ENCODE measurements at places on chromosomes 4 and X.

GRCh38 chrX:116694046-116694445, 231.3 kb upstream of the CT83 start:
- DNase-seq = no peak

- no peak for DNase-seq
Observed at GRCh38 chr4:23237771-23238170, 545.0 kb downstream of the GBA3 start.

DNA sequence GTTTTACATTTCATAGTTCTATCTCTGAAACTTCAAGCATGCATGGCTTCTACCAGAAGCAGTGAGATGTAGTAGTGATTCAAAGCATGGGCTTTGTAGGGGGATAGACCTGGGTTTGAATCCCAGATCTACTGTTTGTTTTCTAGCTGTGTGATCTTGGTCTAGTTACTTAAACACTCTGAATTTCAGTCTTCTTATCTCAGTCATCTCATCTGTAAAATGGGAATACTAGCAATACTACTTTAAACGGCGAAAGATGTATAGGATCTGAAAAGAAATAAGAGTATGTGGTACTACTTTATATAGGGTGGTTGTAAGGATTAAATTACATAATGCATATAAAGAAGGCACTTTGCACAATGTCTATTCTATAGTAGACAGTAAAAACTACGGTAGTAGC, 20.0 kb upstream of the RNF128 start:
- no peak for DNase-seq

GRCh38 chr4:166493924-166494345, 620.9 kb downstream of the TLL1 start:
- no peak for DNase-seq

DNA sequence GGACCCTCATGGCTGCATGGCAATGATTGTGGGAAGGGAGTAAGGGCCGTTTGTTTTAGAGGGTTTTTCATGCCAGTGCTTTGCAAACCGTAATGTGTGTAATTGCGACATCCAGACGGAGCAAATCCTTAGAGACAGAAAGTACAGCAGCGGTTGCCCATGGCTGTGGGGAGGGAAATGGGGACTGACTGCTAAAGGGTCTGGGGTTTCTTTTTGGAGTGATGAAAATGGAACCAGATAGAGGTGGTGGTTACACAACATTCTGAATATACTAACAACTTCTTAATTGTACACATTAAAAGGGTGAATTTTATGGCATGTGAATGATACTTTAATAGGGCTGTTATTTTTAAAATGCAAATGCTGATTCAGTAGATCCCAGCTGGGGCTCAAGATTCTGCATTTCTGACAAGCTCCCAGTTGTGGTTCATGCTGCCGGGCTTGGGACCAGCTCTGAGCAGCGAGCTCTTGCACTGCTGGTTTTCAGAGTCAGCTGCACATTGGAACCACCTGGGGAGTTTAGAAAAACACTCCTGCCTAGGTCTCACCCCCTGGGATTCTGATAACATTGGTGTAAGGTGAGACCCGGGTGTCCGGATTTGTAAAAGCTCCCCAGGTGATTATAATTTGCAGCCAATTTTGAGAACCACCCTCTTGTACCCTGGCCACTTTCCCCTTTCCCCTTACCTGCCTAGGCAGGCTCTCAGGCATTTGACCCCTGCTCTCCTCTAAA, 47.7 kb downstream of the PRPS1 start:
- DNase-seq = no peak

DNA sequence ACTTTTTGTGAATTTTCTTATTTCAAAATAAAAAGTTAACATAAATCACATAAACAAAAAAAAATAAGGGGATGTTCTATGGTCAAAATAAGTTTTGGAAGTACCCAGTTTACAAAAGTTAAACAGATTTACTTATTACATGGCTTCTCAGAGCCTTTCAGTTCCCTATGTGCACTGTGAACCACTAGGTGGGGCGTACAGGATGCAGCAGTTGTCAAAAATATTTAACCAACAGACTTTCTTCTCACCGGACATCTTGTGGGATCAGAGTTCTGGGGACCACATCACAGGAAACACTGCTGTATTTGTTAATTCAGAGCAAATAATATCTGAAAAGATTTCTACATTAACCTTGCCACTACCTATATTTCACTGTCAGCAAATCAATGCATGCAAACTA, 74.1 kb downstream of the SMARCA1 start:
- DNase-seq = no peak

- DNase-seq = no peak
Observed at GRCh38 chr4:147599769-147600168, 17.4 kb upstream of the TMEM184C start.

DNA sequence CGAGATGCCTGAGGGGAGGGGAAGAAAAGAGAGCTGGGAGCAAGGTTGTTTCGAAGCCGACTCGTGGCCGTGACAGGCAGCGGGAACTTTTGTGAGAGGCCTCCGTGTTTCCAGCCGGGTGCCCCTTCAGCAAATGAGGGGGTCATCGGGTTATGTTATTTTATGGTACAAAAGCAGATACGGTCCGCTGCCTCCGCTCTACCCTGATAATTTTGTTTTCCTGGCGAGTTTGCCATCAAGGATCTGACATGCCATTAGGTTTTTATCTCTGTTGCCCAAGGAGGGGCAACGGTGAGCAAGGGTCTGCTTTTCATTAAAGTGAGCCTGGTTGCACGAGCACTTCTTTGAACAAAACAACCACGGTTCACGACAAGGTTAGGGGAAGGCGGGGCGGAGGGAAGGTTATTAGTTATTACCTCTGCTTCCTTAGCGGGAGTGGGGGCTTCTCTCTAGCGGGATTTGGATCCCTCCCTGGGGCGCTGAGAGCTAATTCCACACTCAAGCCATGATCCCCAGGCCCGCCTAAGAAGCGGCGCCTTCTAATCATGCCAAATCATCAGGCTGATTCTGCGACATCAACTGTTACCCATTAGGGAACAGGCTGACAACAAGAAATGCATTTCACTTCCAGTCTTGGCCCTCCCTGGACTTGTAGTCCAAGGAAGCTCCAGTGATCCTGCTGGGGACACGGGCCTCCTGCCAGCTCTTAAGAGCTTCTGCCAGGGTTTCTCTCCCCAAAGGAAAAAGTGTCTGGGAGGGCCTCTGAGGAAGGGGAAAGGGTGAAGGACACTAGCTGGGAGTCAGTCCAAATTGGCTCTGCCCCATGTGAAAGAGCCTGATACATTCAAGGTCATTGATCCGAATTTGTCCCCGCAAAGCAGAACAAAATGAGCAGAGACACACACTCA, 617.7 kb downstream of the MID1IP1 start:
- DNase-seq = no peak

DNA sequence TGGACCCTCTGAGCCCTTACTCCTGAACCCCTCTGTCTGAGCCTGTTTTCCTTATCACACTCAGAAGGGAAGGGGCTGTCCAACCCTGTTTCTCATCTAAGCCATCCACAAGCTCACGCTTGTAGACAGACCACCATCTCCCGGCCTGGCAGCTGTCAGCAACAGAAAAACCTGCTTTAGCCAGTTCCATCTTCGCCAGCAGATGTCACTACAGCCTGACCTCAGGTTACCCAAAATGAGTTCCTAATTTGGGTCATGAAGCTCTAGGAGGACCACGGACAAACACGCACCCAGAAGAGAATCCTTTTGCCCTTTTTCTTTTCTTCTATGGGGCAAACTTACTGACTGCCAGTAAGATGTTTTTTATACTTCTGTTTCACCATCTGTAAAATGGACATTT, 445.4 kb downstream of the BCOR start:
- no peak for DNase-seq

DNA sequence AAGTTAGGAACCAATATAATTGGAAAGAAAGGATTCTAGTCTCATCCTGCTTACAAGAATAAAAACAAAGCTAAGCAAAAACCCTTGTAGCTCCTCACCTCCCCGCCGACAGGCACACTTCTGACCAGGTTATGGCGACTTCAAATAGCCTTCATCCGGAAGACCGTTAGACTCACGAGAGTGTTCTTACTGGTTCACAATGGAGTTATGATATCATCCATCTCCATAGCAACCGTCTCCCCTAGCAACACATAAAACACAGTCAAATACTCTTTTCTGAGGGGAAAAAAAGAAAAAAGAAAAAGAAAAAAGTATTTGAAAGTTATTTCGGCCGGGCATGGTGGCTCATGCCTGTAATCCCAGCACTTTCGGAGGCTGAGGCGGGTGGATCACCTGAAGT, at the start of gene IL13RA2:
IL13RA2 (minus strand) TSS at position 162 of the 400 bp plus-strand sequence. CDS start 347 bp downstream, outside the sequence.
- DNase-seq = no peak

GRCh38 chr4:139454111-139455045, at the start of gene RAB33B:
Gene RAB33B, plus strand, starts transcription at chr4:139454121. Its CDS starts 75 bp downstream, at chr4:139454196.
- DNase-seq = no peak

DNA sequence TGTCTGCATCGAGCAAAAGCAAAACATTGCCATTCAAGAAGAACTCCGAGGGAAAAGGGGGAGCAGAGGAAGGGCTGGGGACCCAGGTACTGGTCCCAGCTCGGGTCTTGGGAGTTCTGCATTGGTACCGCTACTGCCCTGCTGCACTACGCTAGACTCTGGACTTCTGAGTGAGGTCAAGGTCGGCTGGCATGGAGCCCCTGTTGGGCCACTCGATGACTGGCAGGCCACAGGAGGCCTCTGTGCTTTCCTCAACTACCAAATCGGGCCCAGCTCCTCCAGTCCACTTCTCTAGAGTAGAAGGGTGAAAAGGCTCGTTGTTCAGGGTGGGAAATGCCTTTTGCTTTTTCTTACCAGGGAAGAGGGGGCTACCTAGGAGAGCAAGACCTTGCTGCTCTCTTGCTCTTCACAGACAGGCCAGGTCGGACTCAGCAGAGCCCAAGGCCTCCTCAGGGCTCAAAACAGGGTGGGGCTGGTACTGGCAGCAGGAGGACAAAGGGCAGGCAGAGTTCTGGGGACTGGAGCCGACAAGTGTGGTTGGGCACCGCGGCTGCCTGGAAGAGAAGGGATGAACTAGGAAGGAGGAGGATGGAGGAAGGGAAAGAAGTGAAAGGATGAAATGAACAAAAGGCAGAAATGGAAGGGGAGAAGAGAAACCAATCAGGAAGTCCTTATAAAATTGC, 8.9 kb upstream of the IRAK1 start:
- DNase-seq = no peak

- no peak for DNase-seq
Observed at GRCh38 chr4:38085751-38086150, 125.6 kb downstream of the PTTG2 start.

DNA sequence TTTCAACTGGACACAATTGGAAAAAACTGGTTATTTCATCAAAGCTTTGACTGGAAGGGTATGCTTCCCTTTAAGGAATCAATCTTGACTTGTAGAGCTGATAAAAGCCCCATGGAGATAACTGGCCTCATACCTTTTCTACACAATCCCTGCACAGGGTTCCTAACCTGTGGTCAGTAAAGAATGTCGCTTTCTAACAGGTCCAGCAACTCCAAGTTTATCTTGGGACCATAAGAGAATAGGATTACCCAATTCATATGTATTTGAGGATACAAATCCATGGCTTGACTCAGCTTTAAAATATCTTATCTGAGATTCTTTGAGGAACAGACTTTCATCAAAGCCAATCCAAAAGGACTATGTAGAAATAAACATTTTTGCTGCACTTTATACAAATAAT, 1399.8 kb upstream of the PABPC4L start:
- DNase-seq = no peak

DNA sequence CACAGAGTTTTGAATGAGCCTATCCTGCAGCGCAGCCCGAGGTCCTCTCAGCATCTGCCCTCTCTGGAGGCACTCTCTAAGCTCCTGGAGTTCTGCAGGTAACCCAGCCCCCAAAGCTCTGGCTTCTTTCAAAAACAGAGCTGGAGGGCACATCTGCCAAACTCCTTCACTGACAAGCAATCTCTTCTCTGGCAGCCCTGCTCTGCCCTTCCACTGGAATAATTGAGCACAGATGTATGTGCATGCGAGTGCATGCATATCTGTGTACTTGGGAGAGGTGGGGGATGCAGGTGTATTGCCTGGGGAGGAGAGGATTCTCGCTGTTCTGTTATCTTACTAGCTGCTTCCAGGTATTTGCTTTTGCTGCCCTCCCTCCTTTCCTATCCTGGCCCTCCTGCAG, 22.2 kb upstream of the PLP1 start:
- DNase-seq = no peak

- no peak for DNase-seq
Observed at GRCh38 chr4:120055162-120055561, 11.5 kb downstream of the MAD2L1 start.

DNA sequence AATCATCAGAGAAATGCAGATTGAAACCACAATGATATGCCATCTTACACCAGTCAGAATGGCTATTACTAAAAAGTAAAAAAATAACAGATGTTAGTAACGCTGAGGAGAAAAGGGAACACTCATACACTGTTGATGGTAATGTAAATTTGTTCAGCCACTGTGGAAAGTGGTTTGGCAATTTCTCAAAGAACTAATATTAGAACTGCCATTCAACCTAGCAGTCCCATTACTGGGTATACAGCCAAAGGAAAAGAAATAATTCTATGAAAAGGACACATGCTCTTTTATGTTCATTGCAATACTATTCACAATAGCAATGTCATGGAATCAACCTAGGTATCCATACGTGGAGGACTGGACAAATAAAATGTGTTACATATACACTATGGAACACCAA, 566.3 kb downstream of the STPG2 start:
- DNase-seq = no peak

DNA sequence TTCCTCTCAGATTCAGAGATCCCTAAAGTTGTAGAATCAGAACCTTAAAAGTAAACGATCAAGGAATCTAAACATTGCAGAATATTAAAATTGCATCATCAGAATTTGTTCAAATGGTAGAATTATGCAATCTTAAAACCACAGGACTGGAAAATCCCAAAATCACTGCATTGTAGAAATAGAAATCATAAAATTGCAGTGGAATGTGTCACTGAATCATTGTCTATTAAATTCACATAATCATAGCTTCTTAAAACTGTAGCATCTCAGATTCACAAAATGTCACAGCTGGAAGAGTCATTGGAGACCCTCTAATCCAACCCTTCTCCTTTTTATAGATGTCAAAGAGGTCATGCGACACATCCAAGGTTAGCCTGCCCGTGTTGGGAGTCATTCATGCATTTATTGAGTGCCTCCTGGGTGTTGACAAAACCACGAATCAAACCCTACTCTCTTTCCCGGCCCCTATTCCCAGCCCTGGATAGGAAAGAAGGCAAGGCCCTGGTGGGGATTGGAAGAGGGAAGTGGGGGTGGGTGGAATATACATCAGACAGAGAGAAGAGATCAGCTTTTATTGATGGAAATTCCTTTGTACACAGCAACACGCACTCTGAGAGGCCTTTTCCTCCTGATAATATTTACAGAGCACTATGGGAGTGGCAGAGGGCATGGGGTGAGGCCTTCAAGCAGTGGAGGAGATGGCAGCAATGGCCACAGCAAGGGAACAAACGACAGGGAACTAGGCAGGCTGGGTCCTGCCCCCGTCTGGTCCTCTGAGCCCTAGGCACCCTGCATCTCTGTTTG, 15.4 kb downstream of the IQSEC2 start:
- DNase-seq = no peak

- no peak for DNase-seq
Observed at GRCh38 chr4:163243297-163243981, 76.7 kb upstream of the NAF1 start.

DNA sequence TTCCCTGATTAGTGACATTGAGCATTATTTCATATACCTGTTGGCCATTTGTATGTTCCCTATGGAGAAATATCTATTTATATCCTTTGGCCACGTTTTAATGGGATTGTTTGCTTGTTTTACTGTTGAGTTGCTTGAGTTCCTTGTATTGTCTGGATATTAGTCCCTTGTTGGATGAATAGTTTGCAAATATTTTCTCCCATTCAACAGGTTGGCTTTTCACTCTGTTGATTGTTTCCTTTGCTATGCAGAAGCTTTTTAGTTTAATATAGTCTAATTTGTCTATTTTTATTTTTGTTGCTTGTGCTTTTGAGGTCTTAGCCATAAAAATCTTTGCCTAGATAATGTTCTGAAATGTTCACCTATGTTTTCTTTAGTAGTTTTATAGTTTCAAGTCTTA, 60.2 kb upstream of the HUWE1 start:
- DNase-seq = no peak

All from stimulated activated CD4-positive, alpha-beta T cell treated with anti-CD3 and anti-CD28 coated beads, Interleukin-15, amount 100 ng/mL, for 1 hour (primary cell).